ENCODE measurements at places on chromosomes 7 and 10.

DNA sequence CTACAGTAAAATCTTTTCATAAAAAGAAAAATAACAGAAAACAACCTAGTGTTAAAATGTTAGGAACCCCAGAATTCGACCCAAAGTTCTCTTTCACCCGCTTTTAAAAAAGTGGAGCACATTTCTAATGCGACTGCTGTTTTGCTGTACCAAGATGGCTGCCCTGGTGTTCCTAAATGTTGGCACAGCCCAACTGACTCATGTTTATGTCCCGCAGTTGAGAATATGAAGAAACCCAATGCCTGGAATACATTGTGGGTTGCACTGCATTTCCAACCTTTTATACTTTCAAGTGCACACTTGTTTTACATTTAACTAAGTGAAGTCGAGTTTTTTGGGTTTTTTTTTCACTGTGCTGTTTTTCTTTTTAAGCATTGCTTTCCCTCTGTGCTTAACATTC, 944 bp downstream of the STEAP1B start:
- DNase-seq = no peak

DNA sequence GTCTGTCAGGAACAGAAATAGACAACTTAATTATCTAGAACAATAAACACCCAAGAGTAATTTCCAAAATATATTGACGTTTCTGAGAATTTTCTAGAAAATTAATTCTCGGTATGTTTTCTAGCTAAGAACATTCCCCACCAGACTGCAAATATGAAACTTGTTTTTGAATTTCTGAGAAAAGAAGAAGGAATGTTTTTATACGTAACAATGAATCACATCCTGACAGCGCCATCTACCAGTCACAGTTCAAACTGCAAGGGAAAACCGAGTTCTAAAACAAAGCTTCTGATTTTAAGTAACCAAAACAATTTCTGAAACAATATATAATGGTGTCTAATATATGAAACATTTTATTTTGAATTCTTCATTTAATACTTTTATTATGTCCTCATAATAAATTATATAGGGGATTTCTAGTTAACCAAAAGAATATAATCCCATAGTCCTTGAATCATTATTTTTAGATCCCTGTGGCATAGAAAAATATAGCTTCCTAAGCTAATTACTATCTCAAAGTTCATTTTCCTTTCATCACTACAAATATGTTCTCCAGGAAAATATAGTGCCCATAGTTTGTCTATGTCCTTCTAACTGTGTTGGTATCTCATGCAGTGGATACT, 34.5 kb upstream of the MEOX2 start:
- DNase-seq = no peak

DNA sequence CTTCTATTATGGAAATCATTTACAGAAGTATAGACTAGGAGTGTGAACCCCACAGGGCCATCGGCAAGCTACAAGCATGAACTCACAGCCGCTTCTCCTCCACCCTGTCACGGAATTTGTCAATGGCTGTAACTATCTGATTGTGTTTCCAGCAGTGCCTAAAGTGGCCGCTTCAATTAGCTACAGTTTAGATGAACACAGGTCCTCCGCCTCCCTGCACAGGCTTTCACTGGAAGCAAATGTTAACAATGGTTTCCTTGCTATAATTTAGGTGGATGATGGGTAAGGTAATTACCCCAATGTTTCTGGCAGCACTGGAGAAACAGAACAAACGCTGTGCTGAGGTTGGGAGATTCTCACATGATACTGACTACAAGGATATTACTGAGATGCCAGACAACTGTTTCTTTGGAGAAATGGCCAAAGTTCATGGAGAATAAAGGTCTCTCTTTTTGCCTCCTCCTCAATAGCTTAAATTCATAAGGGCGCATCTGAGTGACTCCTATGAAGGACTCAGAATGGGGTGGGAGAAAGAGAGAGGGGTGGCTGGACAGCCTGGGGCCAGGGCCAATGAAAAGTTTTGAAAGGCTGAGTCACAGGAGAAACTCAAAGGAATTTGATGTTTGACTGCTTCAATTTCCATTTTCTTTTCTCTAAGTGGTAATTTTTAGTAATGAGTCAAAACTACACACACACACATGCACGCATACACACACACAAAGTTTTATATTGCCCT, 78.9 kb downstream of the SVIL start:
- DNase-seq = no peak

DNA sequence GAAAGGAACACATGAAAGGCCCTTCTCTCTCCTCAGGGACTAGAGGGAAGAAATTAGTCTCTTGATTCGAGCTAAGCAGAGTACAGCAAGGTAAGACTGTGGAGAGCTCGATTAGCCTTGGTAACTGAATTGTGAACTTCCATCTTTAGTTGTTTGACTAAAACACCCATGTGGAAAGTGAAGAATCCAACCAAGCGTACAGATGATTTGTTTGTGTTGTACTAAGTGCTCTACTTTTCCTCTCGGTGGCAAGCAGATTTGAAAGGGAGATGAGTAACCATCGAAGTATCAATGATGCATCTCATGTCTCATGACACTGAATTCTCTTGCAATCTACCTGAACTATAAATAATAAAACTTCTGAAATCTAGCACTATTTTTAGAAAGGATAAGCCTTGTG, 80.7 kb downstream of the FZD1 start:
- DNase-seq = no peak

- DNase-seq = peak; percentile 64
These were observed 16.7 kb upstream of the CLIP2 start for GRCh38 chr7:74272305-74273038.

- no peak for DNase-seq
These were observed 72.6 kb downstream of the ST7 start for GRCh38 chr7:117025891-117026290.

DNA sequence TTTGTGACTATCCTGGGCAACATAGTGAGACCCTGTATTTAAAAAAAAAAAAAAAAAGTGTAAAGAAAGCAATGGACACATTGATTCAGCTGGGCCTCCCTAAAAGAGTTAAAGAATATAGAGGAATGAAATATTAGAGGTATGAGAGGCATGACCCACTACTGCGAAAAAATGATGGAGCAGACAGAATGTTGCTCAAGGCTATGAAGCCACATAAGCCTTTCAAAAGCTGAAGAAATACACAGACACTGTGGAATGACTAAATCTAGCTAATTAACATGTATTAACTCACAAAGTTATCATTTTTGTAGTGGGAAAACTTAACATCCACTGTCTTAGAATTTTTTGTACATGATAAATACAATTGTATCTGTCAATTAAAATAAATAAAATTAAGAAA, 107.3 kb downstream of the HGF start:
- DNase-seq = no peak

- DNase-seq = no peak
These were observed 13.1 kb downstream of the UMAD1 start for GRCh38 chr7:7653593-7654187.

DNA sequence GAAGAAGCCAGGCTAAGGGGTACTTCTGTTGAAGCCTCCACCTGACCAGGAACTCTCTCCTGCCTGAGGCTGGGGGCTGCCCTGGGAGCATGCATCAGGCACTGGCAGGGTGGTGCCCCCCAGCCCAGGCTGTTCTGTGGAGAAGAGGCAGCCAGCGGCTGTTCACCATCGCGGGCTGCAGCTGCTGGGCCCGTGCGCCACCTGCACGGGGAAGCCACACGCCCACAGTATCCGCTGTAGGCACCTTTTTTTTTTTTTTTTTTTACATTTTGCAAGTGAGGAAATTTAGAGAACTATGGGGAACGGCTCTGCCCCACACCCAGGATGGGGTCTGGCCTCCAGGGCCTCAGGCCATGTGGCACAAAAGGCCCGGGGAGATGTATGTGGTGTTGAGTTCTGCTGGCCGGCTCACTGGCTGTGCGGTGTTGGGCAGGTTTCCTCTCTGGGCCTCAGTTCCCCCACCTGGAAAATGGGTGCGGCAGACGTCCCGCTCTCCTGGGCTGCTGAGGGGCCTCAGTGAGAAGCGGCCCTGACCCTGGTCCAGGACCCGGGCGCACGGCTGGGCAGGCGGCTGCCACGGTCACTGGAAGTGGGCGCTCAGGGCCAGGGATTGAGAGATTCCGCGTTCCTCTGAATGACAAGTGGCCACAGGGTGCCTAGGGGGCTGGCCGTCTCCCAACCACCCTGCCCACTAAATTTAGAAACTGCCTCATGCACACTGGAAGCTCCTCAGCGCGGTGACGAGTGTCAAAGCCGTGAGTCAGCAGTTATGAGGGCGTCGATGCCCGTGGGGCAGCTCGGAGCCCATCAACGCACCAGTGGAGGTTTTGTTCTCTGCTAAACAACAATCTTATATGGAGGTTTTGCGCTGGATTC, 8.8 kb upstream of the INTS1 start:
- no peak for DNase-seq

DNA sequence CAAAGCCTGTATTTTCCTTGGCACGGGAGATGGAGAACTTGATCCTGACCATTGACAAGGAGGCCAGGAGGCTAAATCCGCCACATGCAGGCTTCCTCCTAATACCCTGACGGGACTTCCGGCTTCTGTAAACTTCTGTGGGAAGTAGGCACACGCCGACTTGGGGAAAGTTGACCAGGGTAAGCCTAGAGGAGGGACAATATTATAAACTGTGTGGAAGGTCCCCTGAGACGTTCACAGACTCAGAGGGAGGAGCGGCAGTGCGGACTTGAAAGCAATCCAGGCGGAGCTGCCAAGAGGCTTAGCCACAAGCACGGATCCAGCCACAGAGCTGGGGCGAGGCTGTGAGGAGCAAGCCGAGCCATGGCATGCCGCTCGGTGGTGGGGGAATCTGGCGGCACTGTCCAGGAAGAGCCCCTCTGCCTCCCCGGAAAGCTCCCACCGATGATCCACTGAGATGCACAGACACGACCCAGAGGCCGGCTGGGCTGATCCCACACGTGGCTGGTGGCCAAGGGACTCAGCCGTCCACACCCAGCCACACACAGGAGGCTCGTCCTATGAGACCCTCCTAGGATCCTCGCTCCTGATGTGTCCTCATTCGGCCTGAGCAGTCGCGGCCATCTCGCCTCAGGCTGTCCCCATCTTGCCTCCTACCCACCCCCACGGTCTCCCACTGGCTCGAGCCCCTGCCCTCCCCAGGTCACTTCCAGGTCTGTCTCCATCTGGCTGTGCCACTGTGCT, 40.0 kb upstream of the INSIG1 start:
- DNase-seq = peak; percentile 39

DNA sequence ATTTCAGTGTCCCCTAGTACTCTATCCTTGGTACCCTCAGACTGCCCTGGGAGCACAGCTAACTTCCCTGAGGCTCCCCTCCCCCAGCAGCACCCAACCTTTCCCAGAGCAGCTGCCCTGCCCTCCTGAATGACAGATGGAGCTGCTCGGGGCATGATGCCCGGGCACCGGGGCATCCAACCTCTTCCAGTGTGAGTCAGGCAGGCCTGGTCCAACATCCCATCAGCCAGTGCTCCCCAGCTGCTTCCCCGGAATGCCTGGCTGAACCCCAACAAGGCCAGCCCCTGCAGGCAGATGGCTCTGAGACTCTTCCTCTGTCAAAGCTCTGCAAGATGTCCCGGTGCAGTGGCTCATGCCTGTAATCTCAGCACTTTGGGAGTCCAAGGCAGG, 11.9 kb upstream of the TSPAN15 start:
- DNase-seq = no peak

DNA sequence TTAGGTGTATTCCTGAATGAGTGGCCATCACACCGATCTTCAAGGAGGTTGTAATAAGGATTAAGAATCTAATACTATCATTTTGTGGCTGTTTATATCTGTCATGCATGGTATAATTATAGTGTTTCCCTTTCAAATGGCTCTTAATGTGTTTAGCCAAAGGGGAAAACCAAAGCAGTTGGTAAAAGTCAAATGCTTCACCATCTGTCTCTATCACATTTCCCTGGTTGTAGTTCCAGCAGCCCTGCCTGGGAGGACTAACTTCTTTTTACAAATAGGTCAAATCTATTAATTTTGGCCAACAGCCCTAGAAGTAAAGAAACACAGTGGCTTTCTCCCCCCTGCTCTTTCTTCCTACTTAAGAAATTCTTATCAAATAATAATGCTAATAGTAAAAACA, 56.7 kb downstream of the ZNF365 start:
- no peak for DNase-seq

GRCh38 chr7:18461785-18462467, 33.6 kb upstream of the HDAC9 start:
- DNase-seq = no peak

- DNase-seq = no peak
These were observed 217.2 kb downstream of the PCLO start for GRCh38 chr7:82945480-82945879.

DNA sequence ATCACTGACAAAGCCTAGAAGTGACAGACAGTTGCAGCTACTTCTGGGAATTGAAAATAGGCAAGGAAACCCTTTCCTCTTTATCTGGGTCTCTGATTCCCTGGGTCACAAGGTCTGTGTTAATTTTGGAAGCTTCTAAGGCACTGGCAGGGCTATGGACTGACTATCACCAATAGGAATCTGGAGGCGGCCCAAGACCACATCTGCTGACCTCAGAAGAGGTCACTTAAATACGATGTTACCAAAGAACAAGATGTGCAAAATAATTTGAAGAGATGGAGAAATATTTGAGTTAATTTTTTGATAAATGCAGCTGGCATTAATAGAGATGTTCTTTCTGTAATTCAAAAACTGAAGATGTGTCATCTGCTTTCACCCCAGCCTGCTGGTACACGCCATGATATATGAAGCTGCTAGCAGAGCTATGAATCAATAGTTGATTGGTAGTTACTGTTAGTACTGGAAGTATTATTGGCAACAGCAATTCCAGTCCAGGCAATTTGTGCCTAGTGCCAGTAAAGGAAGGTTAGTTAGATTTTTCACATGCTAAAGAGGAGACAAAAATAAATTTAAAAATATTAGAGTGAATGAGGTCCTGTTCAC, 5.5 kb upstream of the STEAP4 start:
- DNase-seq = no peak

GRCh38 chr7:30572212-30572841, 22.4 kb upstream of the GARS1 start:
- DNase-seq = no peak
